ENCODE measurements at places on chromosomes 5 and 9.

GRCh38 chr5:125558466-125558865, 812.0 kb upstream of the ZNF608 start:
- DNase-seq, result no peak

DNA sequence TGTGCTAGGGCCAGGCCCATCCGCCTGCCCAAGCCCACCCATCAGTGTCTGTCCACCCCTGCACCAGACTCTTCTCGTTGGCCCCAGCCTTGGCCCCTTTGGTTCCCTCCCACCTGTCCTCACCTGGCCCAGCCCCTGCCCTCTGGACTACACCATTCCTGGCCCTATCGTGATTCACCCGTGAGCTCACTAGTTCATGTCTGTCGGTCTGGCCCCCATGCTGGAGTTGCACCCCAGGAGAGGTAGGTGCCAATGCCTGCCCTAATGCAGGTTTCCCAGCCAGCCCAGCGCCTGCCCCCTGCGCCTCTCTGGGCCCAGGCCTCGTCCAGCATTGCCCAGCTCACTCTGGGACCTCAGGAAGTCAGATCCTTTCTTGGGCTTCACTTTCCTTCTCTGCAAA, 115.4 kb upstream of the LMX1B start:
- DNase-seq, result no peak

- no peak for DNase-seq
These were observed 5.9 kb upstream of the CSF1R start for GRCh38 chr5:150092159-150092787.

DNA sequence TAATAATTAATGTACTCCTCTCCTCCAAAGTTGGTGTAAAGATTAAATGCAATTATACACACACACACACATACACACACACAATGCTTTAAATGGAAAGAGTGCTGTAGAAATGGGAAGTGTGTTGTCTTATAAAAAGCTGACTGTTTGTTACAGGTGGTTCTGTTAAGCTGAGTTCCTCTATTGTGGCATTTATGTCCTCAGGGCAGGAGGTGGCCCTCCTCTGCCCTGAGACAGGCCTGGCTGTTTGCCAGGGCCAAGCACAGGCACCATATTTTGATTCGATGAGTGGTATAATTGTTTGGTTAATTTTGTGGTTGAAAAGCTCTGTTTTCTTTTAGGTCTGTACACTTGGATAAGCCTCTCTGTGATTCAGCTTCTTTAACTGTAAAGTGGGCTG, 573.9 kb downstream of the KIF4B start:
- no peak for DNase-seq

DNA sequence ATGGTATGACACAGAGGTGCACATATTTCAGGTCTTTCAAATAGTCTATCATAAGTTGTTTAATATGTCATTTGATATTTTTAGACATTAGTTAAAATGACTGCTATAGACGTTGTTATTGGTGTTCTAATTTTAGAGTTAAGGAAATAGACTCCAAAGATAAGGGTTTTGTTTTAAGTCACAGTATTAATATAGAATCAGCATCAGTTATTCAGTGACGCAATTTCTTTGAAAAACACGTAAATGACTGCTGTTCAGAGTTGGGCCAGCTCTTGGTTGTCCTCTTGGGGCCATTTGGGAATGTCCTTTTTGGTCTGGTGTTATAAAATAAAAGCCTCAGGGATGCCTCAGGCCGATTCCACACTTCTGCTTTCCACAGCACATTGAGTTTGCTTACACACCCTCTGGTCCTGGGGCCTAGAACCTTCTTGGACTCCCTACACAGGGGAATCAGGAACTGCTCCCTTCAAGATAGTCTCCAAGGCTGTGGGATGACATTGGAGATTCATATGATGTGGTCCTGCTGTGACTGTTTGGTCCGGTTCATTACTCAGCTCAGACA, 14.3 kb downstream of the OTULIN start:
- no peak for DNase-seq

DNA sequence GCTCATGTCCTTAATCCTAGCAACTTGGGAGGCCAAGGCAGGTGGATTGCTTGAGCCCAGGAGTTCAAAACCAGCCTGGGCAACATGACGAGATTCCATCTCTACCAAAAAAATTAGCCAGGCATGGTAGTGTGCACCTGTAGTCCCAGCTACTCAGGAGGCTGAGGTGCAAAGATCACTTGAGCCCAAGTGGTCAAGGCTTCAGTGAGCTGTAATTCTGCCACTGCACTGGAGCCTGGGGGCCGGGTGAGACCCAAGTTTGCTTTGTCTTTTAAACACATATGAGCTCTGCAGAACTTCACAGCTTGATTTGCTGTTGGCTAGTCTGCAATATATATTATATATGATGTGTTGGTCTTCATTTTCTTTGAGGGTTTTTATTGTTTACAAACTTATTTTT, 89.8 kb downstream of the UBE2R2 start:
- DNase-seq, result no peak

- DNase-seq, result no peak
These were observed 391.8 kb downstream of the ARHGEF28 start for GRCh38 chr5:74017786-74018211.

- no peak for DNase-seq
These were observed 63.8 kb upstream of the RARS1 start for GRCh38 chr5:168422431-168422830.

- DNase-seq, result no peak
These were observed 150.9 kb upstream of the LHFPL2 start for GRCh38 chr5:78799266-78800017.

DNA sequence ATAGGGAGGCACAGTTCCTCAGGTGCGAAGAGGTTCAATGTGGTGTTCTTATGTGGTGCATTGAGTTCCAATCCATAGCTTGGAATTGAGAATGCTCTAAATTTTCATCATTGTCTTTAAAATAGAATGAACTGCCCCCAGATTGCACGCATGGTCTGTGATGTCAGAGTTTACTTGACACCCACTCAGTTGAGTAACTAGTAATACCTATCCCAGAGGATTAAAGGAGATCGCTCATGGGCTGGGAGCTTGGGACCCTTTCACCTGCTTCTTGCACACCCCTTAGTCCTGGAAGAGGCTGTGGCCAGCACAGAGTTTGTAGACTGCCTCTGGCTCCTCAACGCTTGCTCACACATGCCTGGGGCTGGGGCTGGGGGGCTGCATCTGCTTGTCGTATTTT, 95.1 kb upstream of the OTULINL start:
- DNase-seq, result no peak

Measured in GM19239 (cell line).